ENCODE measurements at places on chromosomes 7 and 10. TPM values are rescaled to one million over a fixed set of nuclear protein-coding genes. Genes with fewer than 3 reads are reported as not detected.

Gene NPY4R
- total RNA-seq, result not detected

DNA sequence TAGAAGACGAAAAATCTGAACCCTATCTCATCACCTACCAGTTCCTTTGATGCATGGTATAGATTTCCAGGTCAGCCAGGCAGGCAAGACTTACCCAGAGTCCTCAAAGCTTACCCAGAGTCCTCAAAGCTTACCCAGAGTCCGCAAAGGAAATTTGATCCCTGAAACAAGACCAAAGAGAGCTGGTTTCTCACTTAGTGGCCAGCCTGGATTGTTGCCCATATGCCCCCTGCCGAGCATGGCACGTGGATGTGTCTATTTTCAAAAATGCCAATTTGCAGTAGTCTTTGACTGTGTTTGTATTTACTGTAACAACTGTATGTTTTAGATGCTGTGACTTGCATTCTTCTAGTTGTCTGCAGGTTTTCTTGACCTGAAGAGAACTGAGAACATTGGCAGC is 120.2 kb upstream of the STARD3NL start:
- no peak for DNase-seq

- DNase-seq, result no peak
Observed at GRCh38 chr10:72682638-72683037, 9.3 kb upstream of the MCU start.

Gene TFAM
- total RNA-seq, result 53.0 TPM

GRCh38 chr7:95517458-95517857 is 31.7 kb downstream of the ASB4 start:
- DNase-seq, result no peak

Gene POP7
- total RNA-seq, result 41.5 TPM

Gene NAT16
- total RNA-seq, result 1.2 TPM

DNA sequence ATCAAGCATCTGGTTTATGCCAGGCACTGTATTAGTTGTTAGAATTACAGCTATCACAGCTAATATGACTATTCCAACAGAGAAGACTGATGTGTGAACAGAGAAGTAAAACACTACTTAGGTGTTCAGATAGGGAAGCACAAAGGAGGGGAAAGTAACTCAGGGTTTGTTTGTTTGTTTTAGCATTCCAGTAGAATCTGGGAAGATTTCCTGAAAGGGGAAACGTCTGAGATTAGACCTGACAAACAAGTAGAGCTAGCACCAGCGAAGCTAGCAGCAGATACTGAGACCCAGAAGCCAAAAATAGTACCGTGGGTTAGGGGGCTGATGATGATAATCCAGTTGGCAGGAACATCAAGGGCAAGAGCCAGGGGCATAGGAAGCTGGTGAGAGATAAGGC is 28.8 kb upstream of the KLHL7 start:
- DNase-seq, result no peak

DNA sequence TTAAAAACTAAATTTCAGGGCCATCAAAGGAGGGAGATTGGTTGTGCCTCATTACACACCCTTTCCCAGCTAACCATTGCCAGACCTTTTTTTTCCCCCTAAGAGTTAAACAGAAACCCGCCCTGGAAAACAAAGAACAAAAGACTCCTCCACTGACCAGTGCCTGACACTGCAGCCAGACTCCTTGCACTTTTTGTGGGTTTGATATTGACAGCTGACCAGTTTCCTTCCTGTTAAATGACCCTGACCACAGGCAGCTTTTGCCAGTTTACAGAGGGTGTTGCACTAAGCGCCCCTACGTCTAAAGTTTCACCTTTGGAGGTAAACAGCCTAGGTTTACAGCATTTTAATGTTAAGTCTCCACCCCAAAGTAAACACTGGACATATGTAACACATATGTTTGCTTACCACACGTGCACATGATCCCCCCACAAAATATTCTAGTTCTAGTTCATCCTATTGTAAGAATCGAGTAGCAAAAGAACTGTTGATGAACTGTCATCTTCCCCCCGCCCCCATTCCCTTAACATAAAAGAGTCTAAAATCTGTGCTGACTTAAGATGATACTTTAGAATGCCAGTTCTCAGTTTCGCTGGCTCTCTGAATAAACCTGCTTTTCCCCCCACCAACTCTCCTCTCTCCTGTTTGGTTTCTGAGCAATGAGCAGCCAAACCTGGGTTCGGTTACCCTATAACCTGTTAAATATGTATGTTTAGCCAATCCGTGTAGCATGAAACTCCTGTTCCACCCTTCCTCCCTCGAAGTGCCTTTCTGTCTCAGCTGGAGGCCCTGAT is 38.0 kb downstream of the FOXI2 start:
- DNase-seq, result no peak

- no peak for DNase-seq
Observed at GRCh38 chr10:126042354-126042753, 146.0 kb downstream of the FANK1 start.

DNA sequence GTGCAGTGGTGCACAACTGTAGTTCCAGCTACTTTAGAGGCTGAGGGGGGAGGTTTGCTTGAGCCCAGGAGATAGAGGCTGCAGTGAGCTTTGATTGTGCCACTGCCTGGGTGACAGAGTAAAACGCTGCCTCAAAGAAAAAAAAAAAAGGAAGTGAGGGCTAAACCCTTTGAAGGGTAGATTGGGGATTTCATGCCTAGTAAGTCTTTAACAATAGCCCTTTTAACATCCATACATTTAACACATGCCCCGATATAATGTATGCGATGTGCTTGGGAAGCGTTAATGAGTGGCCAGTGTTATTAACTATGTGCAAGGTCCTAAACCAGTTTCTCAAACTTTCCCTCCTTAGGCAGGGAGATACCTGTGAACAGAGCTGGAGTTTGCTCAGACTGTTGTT is 229.2 kb upstream of the HPS1 start:
- DNase-seq, result no peak

GRCh38 chr10:75936841-75937240 is 505.4 kb downstream of the LRMDA start:
- DNase-seq, result no peak

- DNase-seq, result no peak
Observed at GRCh38 chr7:112929421-112929820, 139.2 kb upstream of the TMEM168 start.

GRCh38 chr7:130329681-130330080 is 14.9 kb upstream of the CPA5 start:
- DNase-seq, result no peak

GRCh38 chr10:120477021-120477742 is 20.2 kb downstream of the PLPP4 start:
- no peak for DNase-seq

Gene CYP3A5
- total RNA-seq, result 1.6 TPM

DNA sequence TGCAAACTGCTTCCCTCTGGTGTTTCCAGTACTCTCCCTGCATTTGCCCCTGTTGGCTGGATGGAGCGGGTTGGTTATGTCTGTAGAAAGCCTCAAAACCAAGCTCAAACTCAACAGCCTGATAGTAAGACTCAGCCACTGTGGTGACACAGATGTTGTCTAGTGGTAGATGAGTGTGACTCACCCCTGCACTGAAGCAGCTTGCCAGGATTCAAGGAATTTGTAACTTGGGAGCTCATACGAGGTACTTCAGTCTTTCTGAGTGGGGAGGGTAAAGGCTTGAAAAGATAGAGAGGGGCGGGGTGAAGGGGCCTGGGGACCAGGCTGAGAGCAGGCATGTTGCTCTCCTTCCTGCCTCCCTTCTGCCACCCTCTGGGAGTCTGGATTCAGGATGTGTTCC is 22.9 kb upstream of the AQP1 start:
- DNase-seq, result peak; percentile 18

GRCh38 chr10:88880282-88881076 is 434 bp downstream of the STAMBPL1 start:
- DNase-seq, result peak; percentile 87

GRCh38 chr7:159007996-159008389 is 136.7 kb downstream of the VIPR2 start:
- no peak for DNase-seq

DNA sequence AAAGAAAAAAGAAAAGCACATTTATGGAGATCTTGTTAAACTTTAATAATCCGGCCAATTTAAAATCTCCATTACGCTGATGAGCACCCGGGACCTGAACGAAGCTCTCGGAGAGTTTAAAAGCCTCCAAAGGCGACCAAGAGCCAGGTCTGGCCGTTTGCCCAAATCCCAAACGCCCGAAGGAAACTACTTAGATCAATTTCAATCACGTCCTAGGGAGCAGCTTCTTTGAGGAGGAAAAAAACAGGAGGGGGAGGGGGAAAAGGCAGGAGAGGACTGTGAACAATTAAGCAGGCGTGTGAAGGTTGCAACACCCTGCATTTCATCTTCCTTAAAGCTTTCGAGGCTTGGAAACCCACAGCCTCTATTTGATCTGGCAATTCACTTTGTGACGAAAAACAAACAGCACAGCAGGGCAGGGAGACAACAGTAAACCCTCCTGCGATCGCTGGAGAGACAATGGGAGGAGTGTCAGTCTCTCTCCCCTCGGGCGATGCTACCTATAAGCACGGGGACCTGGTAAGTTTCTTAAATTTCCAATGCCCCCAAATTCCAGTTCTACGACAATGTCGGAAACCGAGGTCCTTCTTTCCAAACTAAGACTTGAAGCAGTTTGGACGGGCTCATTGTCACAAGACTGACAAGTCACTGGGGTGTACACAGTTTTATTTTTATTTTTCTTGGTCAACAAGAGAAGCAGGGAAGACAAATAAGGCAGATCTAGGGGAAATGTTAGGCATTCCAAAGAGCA is 1.2 kb downstream of the KLF6 start:
- peak; percentile 48 for DNase-seq

DNA sequence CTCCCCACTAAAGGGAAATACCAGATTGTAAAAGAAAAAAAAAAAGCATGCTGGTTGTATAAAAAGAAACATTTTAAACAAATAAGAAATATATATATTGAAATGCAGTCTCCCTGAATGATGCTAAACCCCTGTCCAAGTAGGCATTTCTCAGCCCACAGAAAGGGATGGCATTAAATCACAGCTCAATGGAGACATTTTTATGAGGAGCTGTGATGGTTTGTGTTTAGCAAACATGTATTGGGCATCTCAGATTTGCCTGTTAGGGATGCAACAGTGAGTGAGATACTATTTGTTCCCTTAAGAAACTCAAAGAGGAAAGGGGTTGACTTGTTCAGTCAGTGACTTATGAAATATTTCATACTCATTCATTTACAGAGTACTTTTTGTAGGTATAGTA is 51.5 kb downstream of the KAT6B start:
- DNase-seq, result no peak

All from occipital lobe (tissue), 3 donors.